ENCODE measurements at places on chromosomes 11 and 22.

DNA sequence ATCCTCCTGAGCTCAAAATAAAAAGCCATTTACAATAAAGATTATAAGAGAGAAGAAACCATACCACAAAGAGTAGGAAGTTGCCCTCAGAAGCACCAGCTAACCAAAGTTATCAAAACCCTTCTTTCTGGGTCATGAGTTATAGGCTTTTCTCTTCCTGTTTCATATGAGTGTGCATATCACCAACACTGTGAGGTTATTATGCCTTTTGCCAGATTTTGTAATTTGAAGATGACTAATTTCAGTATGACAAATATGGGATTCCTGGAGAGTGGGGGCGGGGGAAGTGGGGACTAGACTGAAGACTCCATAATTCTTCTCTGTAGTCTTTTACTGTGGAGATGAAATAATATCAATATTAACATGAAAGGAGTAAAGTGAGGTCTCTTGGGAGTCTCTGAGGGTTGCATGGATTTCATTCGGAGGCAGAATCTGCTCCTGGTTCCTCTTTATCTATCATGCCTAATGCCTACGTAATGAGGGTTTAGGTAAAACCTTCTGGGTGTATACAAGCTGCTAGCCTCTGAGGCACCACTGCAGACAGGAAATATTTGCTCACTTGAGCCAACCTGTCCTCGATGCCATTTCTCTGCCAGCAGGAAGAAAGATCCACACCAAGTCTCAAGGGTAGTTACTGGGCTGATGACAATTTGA, 2.1 kb downstream of the LPXN start:
- DNase-seq, result no peak

DNA sequence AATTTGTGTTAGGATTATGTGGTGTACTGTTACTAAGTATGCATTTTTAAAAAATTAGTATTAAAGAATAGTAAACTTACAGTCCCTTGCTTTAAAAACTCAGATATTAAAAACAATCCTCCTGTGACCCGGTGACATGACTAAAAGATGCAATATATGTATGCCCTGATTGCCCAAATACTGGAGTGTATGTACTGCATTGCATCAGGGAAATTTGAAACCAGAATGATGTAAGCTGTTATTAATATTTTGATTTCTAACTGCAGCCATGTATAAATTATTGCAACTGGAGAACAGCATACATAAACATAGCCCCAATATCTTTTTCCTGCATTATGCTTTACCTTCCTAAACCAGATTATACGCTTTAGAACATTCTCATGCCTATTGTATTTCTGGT, 3.7 kb upstream of the HSPA8 start:
- no peak for DNase-seq

DNA sequence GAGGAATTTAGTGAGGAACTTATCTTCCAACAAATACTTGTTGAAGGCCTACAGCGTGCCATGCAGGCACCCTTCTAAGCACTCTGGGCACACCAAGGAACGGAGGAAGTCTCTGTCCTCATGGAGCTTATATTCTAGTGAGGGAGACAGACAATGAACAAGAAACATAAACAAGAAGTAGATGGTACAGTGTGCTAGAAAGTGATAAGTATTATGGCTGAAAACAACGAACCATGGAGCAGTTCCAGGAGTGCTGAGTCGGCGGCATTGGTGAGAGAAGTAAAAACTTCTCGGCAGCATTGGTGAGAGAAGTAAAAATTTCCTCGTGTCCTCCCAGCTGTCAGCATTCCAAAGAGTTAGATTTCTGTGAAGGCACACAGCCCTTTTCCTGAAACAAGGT, 53.2 kb downstream of the FAM76B start:
- no peak for DNase-seq

GRCh38 chr11:104091281-104092096, 55.0 kb downstream of the DDI1 start:
- DNase-seq, result no peak

GRCh38 chr11:1043563-1044096, 7.1 kb upstream of the MUC6 start:
- DNase-seq, result no peak

Data from cerebellar nuclear complex (tissue), 1 donor.